Vagina (tissue), 2 donors: ENCODE measurements at places on chromosomes 1 and 21.

DNA sequence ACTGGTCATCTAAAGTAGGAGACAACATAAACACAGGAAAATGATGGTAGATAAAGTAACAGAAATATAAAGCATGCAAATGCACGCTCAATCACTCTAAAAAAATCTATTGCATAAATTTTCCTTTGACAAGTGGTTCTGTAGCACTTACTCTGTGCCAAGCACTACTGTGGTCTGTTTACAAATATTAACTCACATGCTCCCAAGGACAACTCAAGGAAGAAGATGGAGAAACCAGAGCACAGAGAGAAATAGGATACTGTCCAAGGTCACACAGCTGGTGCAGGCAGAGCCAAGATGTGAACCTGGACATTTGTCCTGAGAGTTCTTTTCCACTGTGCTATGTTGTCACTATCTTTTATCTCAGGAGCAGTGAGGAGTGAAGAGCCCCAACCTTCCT, 105.2 kb downstream of the PAPPA2 start:
- DNase-seq: no peak

DNA sequence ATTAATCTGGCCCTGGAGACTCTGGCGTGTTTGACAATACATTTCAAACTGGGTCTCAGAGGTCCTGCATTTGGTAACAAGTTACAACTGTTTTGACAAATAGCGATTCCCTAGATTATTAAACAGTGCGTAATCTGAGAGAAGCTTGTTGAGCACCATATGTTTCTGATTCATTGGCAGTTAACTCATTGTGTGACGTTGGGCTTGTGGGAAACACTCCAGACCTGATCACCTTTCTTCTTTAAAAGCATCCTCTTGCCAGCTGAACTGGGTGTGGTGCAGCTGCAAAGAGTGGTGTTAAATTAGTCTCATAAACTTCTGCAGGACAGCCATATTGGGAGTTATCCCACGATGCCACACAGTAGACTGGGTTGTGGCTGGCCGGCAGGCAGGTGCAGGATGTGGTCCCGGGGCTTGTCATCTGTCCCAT, 82.7 kb downstream of the CDC7 start:
- DNase-seq: no peak

- DNase-seq: no peak
These were observed 60.4 kb upstream of the TNFSF4 start for GRCh38 chr1:173267453-173267945.

DNA sequence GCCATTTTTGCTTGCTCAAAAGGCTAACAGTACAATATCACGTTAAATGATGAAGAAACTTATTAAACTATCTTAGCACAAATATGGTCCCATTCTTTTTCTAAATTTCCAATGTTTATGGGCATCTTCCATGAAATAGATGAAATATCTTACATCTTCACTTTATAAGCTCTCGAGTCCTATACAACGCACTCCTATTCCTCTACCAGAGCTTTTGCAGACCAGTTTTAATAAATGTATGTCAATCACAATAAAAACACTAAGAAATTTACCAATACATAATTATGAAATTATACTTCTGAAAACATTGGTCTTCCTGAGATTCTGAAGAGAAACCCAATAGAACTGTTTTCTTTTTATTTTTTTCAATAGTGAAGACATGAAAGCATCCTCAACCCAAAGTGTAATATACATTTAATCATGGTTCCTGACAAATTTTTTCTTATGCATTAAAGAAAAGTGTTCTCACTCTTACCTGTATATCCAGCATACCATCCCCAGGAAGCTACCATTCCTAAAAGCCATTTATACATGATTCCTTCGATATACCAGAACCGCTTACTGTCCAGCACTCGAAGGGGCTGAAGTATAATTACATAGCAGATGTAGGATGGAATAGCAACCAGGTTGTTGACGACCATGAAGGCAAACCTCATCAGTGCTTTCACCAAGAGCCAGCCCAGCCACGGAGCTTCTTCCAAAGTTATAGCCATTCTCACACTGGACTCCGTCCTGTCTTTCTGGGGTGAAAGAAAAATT, 1.8 kb downstream of the LPGAT1 start:
- DNase-seq: no peak

GRCh38 chr1:1490633-1491230, 19.2 kb downstream of the ATAD3B start:
- no peak for DNase-seq

DNA sequence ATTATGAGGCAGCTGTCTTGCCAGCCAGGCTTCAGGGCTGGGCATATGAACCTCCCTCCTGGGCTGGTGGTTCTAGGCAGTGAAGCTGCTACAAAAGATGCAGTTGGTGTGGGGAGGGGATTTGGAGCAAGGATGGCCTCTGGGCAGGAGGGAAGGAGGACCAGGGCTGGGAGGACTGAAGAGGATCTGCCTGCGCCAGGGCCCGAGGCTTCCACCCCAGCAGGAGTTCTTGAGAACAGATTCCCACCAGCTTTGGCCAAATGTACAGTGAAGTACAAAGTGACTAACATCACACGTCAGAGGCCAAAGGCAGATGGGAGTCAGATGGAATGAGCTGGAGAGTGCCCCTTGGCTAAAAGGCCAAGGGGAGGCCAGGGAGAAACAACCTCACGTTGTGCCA, 62.4 kb downstream of the DDX20 start:
- DNase-seq: no peak

DNA sequence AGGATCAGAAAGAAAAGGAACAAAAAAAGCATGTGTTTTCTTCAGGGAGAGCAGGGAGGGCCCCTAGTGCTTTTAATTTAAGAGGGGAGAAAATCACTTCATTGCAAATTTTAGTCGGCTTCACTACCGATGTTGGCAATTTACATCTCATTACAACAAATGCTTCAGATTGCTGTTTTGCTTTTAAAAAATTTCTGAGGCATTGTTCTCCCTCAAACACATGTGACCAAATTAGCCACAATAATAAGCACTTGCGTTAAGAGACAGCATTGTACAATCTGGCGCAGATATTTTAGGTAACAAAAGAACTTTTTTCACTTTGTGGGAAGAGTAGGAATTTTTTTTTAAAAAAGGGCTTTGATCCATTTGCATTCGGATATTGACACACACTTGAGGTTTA, 29.8 kb downstream of the BEND5 start:
- no peak for DNase-seq

DNA sequence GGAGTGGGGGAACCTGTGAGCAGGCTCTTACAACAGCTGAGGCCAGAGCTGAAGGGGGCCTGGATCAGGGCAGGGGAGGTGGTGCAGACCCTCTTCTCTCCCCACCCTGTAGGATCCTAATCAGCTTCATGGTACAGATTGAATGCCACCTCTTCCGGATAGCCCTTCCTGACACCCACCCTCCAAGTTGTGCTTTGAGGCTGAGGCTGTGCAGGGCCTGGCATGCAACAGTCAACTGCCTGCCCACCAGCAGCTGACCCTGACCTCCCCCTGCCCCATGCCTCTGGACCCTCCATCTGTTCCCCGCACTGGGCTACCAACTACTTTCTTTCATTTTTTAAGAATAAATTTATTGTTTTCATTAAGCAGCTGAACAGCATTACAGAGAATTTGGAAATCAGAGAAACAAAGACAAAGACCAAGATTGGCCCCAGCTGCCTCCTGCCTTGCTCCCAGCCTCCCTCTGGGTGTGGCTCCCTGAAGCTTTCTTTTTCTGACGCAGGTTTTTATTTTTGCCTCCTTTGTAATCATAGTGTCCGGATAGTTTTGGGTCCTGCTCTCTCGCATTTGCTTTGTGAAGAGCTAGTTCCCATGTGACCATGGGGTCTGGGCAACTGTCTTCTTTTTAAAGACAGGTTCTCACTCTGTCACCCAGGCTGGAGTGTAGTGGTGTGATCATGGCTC, 12.8 kb downstream of the ZNF362 start:
- no peak for DNase-seq

GRCh38 chr1:78640462-78640861, 9.2 kb upstream of the IFI44 start:
- no peak for DNase-seq
